NCI-H526 treated with DMSO at 0.1 percent for 48 hours (cell line): ENCODE measurements at places on chromosomes 2 and 18.
A peak's percentile ranks its signal among the peaks of the same experiment; 100 is the strongest.

DNA sequence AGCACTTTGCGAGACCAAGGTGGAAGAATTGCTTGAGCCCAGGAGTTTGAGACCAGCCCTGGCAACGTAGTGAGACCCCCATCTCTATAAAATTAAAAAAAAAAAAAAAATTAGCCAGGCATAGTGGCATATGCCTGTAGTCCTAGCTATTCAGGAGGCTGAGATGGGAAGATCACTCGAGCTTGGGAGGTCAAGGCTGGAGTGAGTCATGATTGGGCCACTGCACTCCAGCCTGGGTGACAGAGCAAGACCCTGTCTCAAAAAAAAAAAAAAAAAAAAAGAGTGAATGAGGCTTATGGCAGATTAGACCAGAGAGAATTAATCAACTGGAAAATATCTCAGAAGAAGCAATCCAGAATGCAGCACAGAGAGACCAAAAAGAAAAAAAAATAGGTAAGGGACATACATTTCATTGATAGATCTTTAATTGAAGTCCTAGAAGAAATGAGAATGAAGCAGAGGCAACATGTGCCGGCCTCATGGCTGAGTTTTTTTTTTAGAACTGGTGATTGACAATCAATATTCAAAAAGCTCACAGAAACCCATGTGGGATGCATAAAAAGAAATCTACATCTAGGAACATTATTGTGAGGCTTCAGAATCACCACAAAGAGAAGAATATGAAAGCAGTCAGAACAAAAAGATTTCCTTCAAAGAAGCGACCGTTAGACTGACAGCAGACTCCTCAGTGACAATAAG, 32.2 kb upstream of the ELAC1 start:
- no peak for DNase-seq

DNA sequence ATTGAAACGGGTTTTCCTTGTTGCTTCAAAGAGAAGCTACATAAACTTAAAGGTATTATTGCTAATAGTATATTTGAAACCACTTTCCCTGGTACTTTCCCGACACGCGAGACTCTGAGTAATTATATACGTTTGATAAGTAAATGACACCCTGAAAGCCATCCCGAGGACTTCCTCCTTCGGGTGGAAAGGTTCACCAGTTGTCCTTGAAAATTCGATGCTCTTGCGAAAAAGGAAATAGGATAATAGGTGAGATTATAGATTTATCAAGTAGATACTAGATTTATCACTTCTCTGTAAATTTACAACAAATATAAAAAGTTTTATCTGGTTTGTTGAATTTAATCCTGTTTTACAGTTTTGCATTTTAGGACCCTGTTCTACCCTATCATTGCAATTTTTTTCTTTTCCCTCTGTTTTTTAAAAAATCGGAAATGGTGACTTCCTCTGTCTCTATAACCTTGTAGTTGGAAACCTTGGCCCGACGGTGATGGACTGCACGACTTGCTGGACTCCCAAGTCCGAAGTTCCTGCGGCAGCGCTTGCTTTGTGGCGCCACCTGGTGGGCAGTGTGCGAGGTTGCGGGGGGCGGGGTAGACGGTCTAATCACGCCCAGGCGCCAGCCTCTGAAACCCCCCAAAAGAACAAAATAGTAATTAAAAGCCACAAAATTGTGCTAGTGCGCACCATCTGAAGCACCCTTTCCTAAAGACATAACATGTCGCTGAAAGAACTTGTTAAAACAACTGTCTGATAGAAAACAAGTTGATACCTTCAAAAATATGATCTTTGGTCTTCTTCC, 972 bp upstream of the DLX2 start:
- peak; percentile 61 for DNase-seq

DNA sequence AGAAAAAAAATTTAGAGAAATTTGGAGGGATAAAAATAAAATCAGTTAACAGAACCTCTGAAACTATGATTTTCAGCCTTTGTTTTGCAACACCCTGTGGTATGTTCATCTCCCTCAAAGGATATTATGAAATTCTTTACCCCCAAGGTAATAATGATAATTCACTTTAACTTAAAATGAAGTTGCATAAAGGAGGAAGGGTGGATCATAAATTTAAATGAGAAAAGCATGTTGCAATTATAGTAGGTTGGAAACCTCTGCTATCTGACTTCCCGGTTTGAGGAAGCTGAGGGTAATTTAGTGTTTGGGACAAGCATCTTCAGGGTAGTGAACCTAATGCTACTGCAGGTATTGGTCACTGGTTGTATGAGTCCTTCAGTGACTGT, 102.9 kb downstream of the BABAM2 start:
- no peak for DNase-seq

- DNase-seq, result no peak
Observed at GRCh38 chr2:69279211-69279610, 107.8 kb downstream of the GFPT1 start.

- no peak for DNase-seq
Observed at GRCh38 chr2:75483878-75484277, 76.9 kb downstream of the EVA1A start.

DNA sequence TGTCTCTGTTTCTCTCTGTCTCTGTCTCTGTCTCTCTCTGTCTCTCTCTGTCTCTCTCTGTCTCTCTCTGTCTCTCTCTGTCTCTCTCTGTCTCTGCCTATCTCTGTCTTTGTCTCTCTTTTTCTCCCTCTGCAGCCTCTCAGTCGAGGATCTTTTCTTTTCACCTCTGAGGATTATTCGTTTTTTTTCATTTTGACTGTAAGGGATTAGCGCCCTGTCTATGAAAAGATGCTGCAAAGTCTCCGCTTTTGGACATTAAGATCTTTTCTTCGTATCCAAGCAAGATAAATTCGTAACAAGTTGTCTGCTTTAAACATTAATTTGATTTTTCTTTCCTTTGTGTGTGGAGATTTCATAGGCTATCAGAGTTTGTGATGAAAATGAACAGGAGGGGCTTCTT, 191.2 kb upstream of the TPO start:
- DNase-seq, result no peak

DNA sequence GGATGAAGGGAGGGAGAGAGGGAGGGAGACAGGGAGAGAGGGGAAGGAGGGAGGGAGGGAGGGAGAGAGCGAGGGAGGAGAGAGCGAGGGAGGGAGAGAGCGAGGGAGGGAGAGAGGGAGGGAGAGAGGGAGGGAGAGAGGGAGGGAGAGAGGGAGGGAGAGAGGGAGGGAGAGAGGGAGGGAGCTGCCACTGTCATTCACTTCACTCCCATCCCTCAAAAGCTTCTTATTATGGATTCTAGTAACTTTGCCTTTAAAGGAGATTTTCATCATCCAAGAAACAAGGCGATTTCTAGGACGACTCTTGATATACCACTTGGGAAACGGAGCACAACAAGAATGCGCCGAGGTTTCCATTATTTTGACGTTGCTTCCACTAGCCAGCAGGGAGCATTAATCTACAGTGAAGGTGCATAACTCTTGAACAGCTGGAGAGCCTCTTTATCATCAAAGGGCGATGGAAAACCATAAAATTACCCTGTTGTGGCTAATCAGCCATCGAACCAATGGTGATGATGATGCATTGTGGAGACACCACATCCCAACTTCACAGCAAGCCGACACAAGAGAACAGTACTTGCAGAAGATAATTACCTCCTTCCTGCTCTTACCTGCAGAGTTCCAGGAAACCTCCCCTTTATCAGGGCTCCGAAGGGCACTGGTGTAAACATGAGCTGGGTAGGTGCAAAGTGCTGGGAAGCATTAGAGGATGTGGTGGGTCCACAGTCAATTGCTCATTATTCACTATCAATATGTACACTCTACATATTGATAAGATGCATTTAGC, 130.5 kb downstream of the EIPR1 start:
- no peak for DNase-seq

- no peak for DNase-seq
Observed at GRCh38 chr2:149278161-149278871, 52.1 kb upstream of the LYPD6 start.

DNA sequence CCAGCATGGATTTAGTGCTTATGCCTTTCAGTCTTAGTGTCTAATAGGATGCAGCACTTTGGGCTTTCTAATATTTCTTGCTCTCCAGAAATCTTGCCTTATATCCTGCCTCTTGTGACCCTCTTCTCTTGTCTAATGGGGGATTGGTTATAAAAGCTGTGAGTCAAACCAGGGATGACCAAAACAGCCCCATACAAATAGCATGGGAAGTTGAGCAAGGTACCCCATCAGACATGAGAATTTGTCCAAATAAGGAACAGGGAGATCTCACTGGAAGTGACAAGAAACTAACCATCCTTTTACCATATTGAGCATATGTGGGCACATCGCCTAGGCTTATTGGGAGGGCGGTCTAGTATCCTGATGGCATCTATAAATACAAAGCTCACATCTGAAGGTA, 78.8 kb upstream of the BZW1 start:
- no peak for DNase-seq

DNA sequence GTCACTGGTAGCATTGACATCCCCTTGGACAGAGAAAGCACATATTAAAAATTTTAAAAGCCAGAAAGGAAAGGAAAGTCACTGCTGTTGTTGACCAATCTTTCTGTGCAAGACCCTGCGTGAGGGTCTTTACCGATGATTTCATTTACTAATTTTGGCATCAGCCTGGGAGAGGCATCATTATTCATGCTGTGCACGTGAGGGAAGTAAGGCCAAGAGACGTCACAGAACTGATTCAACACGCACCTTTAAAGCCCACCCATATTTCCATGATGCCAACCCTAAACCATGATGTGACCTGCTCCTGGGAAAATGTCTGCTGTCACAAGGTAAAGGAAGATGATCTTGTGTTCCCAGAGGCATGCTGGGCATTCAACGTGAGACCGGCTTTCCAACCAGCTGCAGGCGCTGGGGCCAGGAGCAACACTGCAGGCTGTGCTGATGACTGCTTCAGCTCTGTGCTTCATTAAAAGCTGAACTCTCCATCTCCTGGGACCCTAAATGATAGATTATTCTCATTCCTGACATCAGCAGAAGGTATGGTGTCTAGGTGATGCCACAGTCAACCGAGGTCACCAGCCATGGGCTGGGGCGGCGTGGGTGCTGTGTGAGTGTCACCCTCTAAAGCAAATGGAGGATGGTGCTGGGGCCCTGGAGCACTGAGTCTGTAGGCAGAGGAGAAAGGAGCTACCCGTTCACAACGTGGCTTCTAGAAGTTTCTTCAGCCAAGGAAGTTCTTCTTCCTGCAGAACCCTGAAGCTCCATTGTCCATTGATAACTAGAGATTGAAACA, 53.9 kb downstream of the TMEM18 start:
- DNase-seq, result no peak

DNA sequence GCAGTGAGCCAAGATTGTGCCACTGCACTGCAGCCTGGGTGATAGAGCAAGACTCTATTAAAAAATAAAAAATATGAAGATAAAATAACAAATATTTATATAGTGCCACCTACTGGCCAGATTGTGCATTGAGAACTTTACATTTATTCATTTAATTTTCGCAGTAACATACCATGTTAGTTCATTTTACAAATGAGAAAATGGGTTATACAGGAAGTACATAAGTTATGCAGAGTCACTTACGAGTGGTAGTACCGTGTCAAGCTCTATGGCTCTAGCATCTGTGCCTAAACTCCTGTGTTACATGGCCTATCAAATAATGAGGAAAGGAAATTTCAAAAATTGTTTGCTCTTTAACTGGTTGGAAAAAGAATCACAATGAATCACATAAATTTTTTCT, 27.9 kb downstream of the RIF1 start:
- DNase-seq, result no peak

DNA sequence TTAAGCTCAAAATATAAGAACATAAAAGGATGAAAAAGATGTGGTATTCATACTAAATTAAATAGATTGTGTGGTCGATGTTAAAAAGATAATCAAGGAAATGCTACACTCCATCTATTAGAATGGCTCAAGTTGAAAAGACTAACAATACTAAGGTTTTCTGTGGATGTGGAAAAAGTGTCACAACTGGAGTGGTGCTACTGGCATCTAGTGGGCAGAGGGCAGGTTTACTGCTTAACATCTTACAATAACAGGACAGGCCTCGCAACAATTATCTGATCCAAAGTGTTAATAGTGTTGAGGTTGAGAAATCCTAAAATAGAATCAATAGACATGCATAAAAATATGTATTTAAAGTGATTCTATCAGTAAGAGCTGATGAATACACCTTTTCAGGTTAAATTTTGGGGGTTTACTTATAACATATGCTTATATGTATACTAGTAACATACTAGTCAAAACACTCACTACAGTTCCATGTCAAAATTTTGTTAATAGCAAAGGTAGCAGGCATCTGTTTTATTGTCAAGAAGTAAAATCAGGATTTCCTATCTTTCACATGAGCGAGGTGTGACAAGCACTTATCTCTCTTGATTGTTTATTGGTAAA, 91.5 kb upstream of the TMEFF2 start:
- no peak for DNase-seq

- no peak for DNase-seq
Observed at GRCh38 chr2:217204358-217204757, 344.5 kb upstream of the TNP1 start.

DNA sequence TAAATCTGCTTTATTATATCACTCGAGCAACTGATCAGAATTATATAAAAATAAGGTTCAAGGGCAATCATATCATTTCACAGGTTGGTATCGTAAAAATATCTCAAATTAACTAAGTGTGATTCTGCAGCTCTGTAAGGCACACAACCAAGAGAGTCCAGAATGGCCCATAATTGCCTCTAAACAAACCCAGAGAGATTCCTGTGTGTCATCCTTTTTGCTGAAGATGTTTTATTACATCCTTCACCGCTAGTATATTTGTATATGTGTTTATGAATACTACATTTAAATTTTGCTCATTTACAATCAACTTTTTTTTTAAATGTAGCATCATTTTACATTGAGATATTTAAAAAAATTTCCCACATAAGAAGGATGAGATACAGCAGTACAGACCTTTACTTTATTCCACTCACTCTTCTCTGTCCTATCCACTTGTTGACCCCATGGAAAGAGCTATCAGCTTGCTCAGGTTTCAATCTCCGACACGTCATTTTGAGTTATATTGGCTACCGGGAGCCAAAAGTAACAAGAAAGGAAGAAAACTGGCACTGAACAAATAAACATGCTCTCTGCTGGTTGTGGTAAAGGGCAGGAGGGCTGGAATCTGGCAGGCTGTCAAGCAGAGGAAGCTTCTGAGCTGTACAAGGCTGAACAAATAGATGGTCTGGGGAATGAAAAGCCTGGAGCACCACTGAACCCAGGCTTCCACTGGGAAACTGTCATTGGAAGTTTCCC, 23.1 kb downstream of the PLA2R1 start:
- DNase-seq, result no peak

- no peak for DNase-seq
Observed at GRCh38 chr2:12587729-12588522, 128.8 kb upstream of the TRIB2 start.

- no peak for DNase-seq
Observed at GRCh38 chr2:237581751-237582746, 8.5 kb downstream of the RAB17 start.

GRCh38 chr2:88451811-88452564, 505 bp downstream of the FOXI3 start:
- peak; percentile 27 for DNase-seq

- DNase-seq, result no peak
Observed at GRCh38 chr2:182646763-182647498, 69.1 kb upstream of the DNAJC10 start.

- no peak for DNase-seq
Observed at GRCh38 chr2:151922845-151923666, 94.8 kb upstream of the ARL5A start.

GRCh38 chr2:112768432-112768831, 4.0 kb upstream of the CKAP2L start:
- no peak for DNase-seq
